ENCODE measurements at places on chromosomes 1 and 21. TPM values are rescaled to one million over a fixed set of nuclear protein-coding genes. Genes with fewer than 3 reads are reported as not detected.

Gene TMEM81
- 3.3 TPM for total RNA-seq

Gene OR10J1
- total RNA-seq: not detected

Gene EFCAB14
- 131 TPM for total RNA-seq

Gene ENTREP3
- total RNA-seq: 23.6 TPM

Gene CFHR4
- not detected for total RNA-seq

Gene KCNJ15
- 4.6 TPM for total RNA-seq

Gene DMRTA2
- total RNA-seq: not detected

Gene SPRR2F
- not detected for total RNA-seq

Gene NID1
- total RNA-seq: 48.4 TPM

Gene PCAT6
- total RNA-seq: 7.0 TPM

Gene STUM
- total RNA-seq: 2.0 TPM

Gene ARHGAP30
- total RNA-seq: 12.3 TPM

Gene ZSCAN20
- total RNA-seq: 1.4 TPM

Gene DYNLT4
- total RNA-seq: not detected

Gene SIPA1L2
- 22.5 TPM for total RNA-seq

Gene GLMP
- total RNA-seq: 35.5 TPM

Gene HLCS
- 8.7 TPM for total RNA-seq

Gene LIPI
- not detected for total RNA-seq

Gene OR2T11
- total RNA-seq: 0.56 TPM

All from suprapubic skin (tissue), 4 donors.